ENCODE measurements at places on chromosomes 1 and 21.
A peak's percentile ranks its signal among the peaks of the same experiment; 100 is the strongest.

DNA sequence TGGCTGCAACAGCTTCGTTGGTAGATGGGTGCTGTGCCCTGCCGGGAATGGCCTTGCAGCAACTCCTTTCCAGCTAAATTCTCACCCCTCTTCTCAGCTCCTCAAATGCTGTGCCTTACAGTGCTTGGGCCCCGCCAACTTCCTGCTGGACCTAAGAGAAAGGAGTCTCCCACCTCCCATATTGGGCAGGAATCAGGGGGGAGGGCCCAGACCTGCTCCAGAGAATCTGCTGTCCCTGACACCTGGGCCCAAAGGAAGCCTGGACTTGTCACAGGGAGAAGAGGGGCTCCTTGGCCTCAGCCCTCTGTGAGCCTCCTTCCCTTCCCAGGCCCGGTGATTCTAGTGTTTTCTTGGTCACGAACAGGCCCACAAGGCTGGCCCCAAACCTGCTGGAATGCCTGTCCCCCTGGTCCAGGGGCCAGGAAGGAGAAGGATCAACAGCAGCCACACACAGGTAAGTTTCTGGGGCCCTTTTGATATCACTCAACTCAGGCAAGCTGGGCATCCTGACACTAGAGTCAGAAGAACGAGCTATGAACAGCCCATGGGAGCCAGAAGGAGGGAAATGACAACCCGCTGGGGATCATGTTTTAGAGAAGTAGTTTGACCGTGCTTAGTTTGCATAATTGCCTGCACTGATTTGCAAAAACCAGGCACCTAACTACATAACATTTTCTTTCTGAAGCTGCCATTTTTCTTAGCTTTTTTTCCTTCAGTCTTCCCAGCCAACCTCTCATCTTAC is 86.2 kb downstream of the CD247 start:
- DNase-seq = no peak

DNA sequence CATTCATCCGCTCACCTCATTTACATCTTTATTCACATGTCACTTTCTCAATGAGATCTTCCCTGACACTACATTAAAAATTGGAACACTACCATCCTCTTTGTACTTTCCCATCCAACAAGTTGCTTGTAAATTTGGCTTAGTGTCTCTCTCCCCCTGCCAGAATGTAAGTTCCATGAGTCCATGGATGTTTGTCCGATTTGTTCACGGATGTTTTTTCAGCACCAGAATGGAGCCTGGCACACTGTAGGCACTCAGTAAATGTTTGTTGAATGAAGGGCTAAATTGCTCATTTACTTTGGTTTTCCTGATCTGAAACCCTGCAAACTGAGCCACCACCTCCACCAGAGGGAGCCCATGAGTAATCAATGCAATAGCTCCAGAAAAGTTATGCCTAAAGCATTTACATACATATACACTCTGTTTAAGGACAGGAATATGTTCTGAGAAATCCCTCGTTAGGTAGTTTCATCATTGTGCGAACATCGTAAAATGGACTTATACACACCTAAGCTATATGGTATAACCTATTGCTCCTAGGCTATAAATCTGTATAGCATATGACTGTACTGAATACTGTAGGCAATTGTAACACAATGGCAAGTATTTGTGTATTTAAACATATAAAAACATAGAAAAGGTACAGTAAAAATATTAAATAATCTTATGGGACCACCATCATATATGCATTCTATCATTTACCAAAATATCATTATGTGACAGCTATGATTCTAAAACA is 2.8 kb upstream of the EYA3 start:
- DNase-seq = no peak

DNA sequence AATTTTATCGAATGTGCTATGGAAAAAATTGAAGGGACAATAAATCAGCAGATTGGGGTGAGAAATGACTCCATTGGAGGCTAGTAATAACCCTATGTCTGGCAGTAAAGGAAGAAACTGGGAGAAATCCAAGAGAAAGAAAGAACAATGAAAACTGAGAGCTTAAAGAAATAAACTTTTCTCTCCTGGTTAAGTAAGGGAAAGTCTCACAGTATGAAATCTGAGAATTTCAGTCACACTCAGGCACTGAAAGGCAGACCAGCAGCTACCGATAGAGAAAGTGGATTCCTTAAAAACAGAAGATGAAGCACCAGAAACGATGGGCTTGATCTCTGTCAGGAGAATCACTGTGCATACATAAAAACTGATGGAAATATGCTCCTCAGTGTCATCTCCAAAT is 404.2 kb downstream of the PLPP3 start:
- DNase-seq = no peak

DNA sequence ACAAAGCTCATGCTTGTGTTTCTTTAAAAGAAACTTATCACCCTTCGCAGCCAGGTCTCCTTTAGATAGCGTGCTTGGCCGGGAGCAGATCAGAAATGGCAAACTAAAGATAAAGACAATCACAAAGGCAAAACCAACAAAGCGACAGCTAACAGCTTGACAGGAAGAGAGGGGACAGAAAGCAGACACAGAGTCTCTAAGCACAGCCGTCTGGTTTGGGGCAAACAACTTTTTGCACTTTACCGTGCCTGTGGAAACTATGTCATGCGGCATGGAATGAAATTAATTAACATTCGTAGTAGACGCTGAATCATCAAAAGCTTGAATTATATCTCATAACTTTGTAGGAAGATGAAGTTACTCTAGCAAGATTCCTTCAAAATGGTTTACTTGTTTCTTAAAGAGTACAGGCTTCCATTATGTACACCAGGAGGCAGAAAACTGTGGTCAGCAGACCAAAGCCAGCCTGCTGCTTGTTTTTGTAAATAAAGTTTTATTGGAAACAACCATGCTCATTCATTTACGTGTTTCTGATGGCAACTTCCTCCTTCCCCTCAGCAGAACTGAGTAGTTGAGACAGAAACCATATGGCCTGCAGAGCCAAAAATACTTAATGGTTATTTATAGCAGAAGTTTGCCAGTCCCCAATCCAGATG is 183.2 kb downstream of the KIF26B start:
- peak; percentile 65 for DNase-seq

- DNase-seq = no peak
These were observed 1.7 kb downstream of the SNAP47 start for GRCh38 chr1:227736814-227737432.

DNA sequence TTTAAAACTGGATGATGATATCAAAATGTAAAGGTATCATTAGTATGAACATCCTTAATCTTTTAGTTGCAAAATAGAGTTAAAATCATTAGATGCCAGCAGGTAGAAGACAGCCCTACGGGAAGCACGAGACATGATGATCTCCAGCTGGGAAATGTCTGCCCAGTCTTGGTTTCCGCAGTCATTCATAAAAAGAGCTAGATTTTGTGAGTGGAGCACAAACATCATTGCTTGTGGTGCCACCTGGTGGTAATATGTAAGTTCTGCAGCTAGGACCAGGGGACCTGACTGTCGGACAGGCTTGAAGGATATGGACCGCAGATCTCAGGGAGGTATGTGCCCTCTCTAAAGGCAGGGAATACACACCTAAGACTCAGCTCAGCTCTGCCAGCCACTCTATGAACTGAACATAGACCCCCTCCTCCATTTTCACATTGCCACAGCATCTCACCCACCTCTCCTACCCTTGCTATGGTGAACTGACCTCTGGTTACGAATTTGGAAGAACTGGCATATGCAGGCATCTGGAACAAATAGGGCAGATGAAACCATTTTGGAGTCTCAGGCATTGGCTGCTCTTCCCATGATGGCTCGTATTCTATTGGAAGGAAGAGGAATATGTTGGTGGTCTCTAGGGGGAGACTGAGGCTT is 9.2 kb downstream of the FCMR start:
- peak; percentile 51 for DNase-seq

GRCh38 chr1:213020016-213020415 is 4.3 kb upstream of the ANGEL2 start:
- DNase-seq = no peak

DNA sequence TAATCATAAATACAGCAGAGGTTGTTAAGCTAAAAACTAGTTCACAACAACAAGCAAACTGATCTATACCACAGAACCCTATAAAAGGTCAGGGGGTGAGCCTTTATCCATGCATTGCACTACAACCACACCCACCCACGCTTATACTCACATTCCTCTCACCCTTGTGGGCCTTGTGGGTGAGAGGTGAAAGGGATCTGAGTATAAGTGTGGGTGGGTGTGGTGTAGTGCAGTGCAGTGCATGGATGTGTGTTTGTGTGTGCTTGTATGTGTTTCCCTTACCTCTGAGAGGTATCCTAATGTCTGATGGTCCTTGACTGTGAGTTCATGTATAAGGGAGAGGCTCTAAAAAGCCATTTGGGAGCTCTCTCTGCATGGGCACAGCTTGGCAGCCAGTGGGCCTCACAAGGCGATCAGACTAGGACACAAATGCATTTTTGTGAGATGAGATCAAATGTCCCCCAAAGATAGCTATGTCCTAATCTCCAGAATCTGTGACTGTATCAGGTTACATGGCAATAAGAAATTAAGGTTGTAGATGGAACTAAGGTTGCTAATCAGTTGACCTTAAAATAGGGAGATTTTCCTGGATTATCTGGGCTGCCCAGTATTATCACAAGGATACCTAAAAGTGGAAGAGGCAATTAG is 95.5 kb upstream of the DPT start:
- no peak for DNase-seq

GRCh38 chr1:244138399-244138798 is 87.3 kb downstream of the ZBTB18 start:
- DNase-seq = no peak

DNA sequence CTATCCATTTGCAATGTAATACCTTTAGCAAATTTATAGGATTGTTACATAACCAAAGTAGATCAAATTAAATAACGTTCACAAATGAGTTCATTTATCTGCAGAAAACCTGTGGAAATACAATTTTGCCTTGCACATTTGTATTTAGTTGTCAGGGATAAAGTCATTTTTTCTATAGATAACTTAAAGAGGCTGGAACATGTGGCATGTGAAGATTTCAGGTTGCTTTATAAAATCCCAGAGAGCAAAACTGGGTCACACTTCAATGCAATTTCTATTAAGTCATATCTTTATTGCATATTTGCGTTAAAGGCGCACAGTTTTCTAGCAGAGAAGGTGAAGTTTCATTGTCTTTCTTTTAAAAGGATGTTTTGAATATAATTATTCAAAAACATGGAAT is 342.4 kb downstream of the USP25 start:
- DNase-seq = no peak

- no peak for DNase-seq
These were observed 113.9 kb downstream of the LHX9 start for GRCh38 chr1:198031086-198031485.

GRCh38 chr1:95409276-95409675 is 175.3 kb downstream of the RWDD3 start:
- DNase-seq = no peak

DNA sequence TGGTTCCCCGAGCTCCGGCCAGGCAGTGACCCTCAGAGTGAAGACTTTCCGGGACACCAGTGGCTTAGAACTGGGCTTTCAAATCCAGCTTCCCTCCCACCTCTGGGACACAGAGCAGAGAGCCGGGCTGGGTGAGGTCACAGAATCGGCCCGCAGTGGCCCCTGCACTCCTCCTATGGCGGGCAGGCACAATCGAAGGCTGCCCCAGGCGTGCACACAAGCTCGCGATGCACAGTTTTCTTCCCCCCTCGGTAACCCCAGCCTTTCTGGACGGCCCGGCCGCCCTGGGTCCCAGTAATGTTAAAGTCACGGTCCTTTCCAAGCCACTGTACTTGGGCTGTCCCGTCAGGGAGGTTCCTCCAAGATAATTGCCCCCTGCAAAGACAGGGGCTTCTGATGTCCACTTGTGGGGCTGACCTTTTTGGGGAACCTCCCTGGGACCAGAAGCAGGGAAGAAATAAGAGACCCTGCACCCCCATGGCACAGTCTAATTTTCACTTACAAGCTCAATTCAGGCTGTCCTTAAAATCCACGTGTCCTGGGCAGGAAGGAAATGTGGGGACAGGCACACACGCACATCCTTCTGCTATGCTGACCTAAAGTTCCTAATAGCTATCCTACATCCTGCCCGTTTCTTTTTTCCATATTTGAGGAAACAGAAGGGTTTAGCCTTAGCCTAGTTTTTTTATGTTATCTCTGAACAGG is 13.7 kb downstream of the TFF3 start:
- DNase-seq = no peak

GRCh38 chr1:45796946-45797345 is 6.5 kb upstream of the MAST2 start:
- DNase-seq = no peak

DNA sequence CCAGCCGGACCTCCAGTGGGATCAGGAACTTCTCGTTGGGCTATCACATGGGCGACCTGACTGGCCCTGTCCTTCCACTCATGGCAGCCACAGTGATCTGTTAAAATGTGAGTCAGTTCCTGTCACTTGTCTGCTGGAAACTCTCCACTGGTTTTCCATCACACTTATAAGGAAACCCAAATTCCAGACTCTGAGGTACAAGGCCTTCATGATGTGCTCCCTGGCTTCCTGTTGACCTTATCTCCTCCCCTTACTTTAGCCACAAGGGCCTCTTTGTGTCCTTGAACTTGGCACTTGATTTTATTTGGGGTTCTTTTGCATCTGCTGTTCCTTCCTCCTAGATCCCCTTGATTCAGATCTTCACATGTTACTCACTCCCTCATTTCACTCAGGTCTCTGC is 96.8 kb downstream of the TENT5C start:
- DNase-seq = peak; percentile 7

DNA sequence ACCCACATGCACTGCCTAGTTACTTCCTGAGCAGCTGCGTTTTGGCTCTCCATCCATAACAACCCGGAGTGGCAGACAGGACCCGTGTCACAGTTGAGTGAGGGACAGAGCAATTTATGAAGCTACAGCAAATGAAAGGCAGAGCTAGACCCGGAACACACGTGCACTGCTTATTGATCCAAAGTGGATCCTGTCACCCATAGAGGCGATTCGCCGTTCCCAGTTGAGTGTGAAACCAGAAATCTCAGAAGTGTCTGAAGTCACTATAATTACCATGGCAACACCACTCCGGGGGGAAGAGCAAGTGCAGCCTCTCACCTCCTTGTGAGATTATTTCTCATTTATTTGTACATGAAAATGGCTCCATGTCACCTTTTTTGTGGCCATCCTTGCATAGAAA is 365.2 kb downstream of the DSCAM start:
- no peak for DNase-seq

DNA sequence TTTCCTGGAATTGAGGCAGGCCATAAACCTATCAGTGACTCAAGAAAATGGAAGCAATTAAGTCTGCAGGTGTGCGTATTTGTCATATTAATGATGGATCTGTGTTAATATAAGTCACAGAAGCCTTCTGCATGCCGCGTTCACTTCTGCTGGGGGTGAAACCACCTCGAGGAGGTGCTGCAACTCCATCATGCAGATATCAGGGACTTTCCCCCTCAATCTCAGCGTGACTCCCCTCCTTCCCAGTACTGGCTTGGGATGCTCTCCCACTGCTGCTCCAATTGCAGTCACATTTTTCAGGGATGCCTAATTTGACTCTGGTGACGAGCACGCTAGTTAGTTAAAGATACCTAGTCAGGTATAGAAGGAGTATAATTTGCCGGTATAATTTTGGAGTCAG is 87.5 kb downstream of the ASTN1 start:
- DNase-seq = no peak

DNA sequence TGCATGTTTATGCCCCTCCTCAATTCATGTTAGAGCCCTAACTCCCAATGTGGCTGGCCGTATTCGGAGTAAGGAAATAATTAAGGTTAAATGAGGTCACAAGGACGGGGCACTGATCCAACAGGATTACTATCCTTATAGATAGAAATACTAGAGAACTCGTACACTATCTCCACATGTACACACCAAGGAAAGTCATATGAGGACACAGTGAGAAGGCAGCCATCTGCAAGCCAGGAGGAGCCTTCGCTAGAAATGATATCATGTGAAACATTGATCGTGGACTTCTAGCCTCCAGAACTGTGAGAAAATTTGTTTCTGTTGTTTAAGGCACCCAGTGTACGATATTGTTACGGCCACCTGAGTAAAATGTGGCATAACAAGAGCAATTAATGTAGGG is 79.7 kb downstream of the FAF1 start:
- no peak for DNase-seq

Data from CMK (cell line).